ENCODE measurements at places on chromosomes 5 and 9. TPM values are rescaled to one million over a fixed set of nuclear protein-coding genes. Genes with fewer than 3 reads are reported as not detected.

The HSDL2 gene
- 35.4 TPM for total RNA-seq

The ROR2 gene
- total RNA-seq: 0.85 TPM

The TAF11L10 gene
- not detected for total RNA-seq

The FOXD4L6 gene
- 0.05 TPM for total RNA-seq

The EIF4E1B gene
- total RNA-seq: not detected

The CYLC2 gene
- total RNA-seq: not detected

The LTC4S gene
- total RNA-seq: 1.4 TPM

The C9orf153 gene
- not detected for total RNA-seq

The ACOT12 gene
- not detected for total RNA-seq

The PDCD1LG2 gene
- total RNA-seq: 0.71 TPM

The FAT2 gene
- total RNA-seq: 180 TPM

The ANKS6 gene
- total RNA-seq: 11.5 TPM

The ZNF608 gene
- total RNA-seq: 7.6 TPM

The BNC2 gene
- total RNA-seq: 0.74 TPM

The CDHR2 gene
- total RNA-seq: not detected

The LCN12 gene
- total RNA-seq: not detected

The OR1N1 gene
- total RNA-seq: not detected

The MARCOL gene
- not detected for total RNA-seq

The ADAMTS16 gene
- not detected for total RNA-seq

The GNAQ gene
- 18.6 TPM for total RNA-seq

The UAP1L1 gene
- total RNA-seq: 2.7 TPM

The F2RL2 gene
- total RNA-seq: 0.05 TPM

The RAI14 gene
- 48.1 TPM for total RNA-seq

The NR5A1 gene
- not detected for total RNA-seq

The RNF38 gene
- total RNA-seq: 5.9 TPM

The PGM5 gene
- total RNA-seq: 0.05 TPM

The JMY gene
- total RNA-seq: 4.2 TPM

The SOHLH1 gene
- total RNA-seq: not detected

The IL7R gene
- 1.4 TPM for total RNA-seq

The GZMA gene
- not detected for total RNA-seq

The THBS4 gene
- 0.42 TPM for total RNA-seq

The SLC6A19 gene
- not detected for total RNA-seq

The CDC20B gene
- total RNA-seq: not detected

The RFX3 gene
- total RNA-seq: 0.93 TPM

The SLC24A2 gene
- total RNA-seq: under 0.01 TPM

The CCL27 gene
- not detected for total RNA-seq

The PCDHB3 gene
- total RNA-seq: not detected

The PCDHGA3 gene
- total RNA-seq: 0.14 TPM

The IGFBPL1 gene
- total RNA-seq: 1.5 TPM

The ENTPD2 gene
- 1.4 TPM for total RNA-seq

The ARSI gene
- total RNA-seq: 3.3 TPM

The PRDM9 gene
- total RNA-seq: not detected

The IL9 gene
- not detected for total RNA-seq

The FBP1 gene
- total RNA-seq: 0.21 TPM

The F12 gene
- total RNA-seq: 14.4 TPM

The NEUROG1 gene
- total RNA-seq: not detected

The FAM163B gene
- total RNA-seq: not detected

The SEMA5A gene
- 0.79 TPM for total RNA-seq

The ADAM19 gene
- total RNA-seq: 5.0 TPM

All from airway epithelial cell (primary cell).